Stimulated activated CD8-positive, alpha-beta memory T cell treated with anti-CD3 and anti-CD28 coated beads, Interleukin-15, amount 100 ng/mL, for 24 hours (primary cell): ENCODE measurements at places on chromosomes 2 and 18.

DNA sequence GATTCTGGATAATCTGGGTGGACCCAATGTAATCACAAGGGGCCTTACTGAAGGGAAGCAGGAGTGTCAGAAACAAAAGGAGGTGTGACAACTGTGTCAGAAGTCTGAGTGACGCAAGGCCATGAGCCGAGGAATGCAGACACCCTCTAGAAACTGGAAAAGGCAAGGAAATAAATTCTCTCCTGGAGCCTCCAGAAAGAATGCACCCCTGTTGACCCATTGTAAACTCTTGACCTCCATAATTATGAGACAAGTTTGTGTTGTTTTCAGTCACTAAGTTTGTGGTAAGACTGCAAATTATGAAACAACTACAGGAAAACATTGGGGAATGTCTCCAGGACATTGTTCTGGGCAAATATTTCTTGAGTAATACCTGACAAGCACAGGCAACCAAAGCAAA is 47.3 kb upstream of the B3GNT7 start:
- no peak for DNase-seq

- no peak for DNase-seq
Measured at GRCh38 chr2:133568598-133568997, 335 bp upstream of the NCKAP5 start.

GRCh38 chr2:37627710-37628109 is 43.7 kb downstream of the CDC42EP3 start:
- no peak for DNase-seq

DNA sequence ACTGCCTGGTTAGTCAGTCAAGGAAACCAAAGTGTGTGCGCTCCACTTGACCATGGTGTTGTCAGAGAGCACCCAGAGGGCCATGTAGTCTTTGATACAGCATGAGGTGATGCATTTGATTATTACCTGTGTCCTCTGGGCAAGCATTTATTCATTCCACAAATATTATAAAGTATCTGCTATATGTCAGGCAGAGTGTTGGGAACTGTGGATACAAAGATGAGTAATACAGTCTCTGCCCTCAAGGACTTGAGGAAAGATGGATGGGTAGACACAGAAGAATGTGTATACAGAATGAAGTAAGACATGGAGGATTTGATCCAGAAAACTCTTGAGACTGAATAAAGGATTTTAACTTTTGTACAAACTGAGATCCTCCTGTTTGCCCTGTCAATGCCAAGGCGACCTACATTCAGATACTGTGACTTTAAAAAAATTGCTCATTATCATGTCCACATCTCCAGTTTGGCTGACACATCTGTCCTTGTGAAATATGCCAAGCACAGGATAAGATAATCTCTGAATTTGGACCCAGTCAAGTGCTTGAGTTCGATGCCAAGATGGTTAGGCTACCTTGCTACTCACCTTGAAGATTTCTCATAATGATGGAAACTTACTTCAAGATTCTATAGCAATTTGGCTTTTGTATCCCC is 50.8 kb downstream of the ACYP2 start:
- DNase-seq = no peak

GRCh38 chr2:223934870-223935269 is 10.3 kb downstream of the WDFY1 start:
- no peak for DNase-seq

- no peak for DNase-seq
Measured at GRCh38 chr2:29462293-29462692, 347.1 kb downstream of the CLIP4 start.

- no peak for DNase-seq
Measured at GRCh38 chr18:3546106-3546505, 96.1 kb downstream of the TGIF1 start.

GRCh38 chr2:33645861-33646260 is 46.8 kb upstream of the FAM98A start:
- DNase-seq = no peak

GRCh38 chr2:217363470-217363869 is 503.6 kb upstream of the TNP1 start:
- no peak for DNase-seq

DNA sequence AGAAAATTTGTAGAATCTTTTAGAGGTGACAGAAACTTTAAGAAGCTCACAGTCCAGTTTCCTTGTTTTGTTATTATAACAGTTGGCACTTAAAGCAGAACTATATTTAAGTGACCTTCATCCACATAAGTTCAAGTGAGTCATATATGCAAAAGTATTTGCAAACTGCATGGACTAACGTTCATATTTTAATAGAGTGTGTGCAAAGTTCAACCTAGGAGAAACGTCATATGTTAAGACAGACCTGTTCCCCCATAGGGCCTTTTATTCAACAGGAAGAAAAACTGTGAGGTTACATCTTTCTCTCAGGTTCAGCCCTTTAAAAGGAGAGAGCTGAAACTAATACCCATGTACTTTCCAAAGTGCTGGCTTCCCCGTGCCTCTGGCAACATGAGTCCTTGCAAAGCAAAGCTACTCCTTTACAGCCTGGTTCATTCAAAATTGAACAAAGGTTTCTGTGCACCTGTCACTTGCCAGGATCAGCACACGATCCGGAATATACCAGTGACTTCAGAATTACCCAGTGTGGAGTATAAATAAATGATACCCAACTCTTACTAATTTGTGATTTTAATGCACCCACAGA is 280.0 kb upstream of the RAB12 start:
- DNase-seq = no peak

GRCh38 chr2:78145997-78146722 is 624.0 kb upstream of the LRRTM4 start:
- DNase-seq = no peak

DNA sequence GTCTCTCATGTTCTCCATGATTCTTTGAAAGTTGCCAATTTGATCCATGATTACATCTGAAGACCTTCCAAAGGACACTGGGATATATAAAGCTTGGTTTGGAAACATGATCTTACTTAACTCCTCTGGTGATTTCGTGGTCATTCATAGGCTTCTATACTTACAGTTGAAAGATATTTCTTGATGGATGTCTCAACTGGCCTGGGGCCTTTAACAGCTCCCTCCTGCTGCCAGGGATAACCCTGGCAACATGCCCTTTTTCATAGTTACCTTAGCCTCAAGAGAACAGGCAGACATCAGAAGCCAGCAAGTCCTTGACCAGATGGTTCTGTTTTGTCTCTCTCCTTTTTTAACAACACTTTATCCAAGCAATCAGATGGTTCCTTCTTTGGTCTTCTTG is 23.5 kb upstream of the MFF start:
- no peak for DNase-seq

GRCh38 chr2:20629181-20629580 is 21.7 kb downstream of the HS1BP3 start:
- no peak for DNase-seq

- DNase-seq = no peak
Measured at GRCh38 chr2:129478902-129479517, 500.5 kb upstream of the RAB6C start.

- DNase-seq = no peak
Measured at GRCh38 chr18:34222307-34223163, 2.2 kb downstream of the NOL4 start.

- DNase-seq = no peak
Measured at GRCh38 chr2:71631411-71631931, 178.1 kb downstream of the DYSF start.

GRCh38 chr2:70947556-70948184 is 12.0 kb downstream of the ATP6V1B1 start:
- DNase-seq = no peak

- DNase-seq = no peak
Measured at GRCh38 chr2:16767789-16768476, 102.3 kb upstream of the CYRIA start.

- DNase-seq = no peak
Measured at GRCh38 chr2:239523954-239524330, 123.1 kb upstream of the HDAC4 start.

DNA sequence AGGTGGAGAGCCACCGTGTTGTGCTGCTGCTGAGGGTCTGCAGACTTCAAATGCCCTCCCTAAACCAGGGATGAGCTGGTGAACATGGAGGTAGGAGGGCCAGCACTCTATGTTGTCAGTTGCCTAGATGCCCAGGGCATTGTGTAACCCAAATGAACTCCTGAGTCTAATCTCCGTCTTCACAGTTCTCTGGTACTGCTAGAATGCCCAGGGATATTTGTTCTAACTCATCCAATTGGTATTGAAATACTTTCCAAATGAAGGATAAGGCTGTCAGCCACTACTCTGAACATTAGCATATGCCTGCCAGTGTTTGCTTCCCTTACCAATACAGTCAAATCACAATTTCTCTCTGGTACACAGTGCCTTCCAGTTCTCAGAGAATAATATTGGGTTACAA is 492.6 kb downstream of the SLC4A3 start:
- DNase-seq = no peak

DNA sequence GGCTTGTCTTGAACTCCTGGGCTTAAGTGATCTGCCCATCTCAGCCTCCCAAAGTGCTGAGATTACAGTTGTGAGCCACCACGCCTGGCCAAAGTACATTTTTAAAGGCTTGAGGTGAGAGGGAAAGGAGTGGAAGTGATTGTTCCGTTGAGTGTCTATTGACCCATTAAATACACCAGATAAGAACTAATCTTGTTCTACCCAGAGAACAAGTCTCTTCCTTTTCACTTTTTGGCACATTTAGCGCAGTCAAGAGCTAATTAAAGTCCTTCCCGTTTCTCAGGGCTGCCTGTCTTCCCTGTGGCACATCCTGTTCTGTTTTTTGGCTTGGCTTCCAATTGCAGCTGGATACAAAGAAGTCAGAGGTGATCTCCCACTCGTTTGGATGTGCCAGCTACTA is 172.3 kb downstream of the ALPK2 start:
- no peak for DNase-seq

DNA sequence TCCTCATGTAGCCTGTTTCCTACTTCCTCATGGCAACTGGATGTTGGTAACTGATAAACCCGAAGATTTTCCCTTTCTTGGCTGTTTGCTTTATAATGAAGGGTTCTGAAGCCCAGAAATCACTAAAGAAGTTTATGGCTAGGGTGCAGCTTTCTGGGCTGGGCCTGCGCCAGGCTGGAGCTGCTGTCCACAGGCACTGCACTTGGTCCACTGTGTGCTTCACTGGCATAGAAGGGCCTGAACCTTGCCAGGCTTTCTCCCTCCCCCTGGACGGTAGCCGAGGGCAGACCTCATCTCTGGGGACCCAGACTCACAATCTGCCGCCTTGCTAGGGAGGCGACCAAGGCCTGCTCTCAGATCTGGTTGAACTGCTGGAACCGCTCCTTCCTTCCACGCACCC is 133.3 kb upstream of the SPRED2 start:
- DNase-seq = no peak

DNA sequence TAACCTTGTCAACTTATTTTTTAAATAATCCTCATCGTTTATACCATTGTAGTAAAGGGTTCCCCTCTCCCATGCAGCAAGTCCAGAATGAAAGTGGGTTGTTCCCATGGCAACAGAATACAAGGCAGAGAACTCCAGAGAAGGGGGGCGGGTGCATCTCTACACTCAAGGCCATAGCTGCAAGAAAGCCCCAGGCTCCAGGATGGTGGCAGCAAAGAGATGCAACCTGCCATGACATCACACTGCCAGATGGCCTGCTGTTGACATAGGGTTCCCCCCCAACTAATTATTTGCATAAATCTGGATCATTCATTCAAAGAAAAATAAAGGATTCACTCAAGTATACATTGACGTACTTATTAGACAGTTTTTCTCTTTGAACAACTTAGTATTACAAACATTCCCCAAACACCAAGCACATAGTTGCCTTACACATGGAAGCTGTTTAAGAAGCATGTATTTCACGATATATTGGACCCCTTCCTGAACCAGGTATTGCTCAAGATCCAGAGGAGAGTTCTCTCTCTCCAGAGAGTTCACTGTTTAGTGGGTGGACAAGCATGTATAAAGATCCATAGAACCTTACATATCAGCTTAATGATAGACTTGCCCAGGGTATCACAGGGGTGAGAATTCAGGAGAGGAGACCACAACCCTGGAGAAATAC is 87.4 kb upstream of the KLF7 start:
- no peak for DNase-seq

DNA sequence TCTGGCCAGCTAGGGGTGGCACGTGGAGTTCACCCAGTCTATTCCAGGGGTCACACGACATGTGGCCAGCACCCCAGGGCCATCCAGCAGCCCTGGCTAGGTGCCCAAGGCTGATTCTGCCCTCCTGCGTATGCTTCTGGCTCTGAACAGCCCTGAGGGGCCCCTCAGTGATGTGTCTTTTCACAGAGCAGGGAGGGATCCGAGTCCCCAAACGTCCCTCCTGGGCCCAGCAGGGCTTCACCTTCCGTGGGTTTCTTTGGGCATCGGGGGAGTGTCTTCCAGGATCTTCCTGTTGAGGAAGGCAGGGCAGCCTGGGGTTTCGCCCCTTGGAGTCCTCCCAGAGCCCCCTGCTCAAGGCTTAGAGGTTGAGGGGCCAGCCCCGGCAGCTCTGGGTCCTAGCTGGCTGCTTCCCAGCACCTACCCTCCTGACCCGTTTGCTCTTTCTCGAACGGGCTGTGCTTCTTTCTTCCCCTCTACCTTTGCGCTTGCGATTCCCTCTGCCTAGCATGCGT is 165.9 kb downstream of the DYSF start:
- DNase-seq = no peak

DNA sequence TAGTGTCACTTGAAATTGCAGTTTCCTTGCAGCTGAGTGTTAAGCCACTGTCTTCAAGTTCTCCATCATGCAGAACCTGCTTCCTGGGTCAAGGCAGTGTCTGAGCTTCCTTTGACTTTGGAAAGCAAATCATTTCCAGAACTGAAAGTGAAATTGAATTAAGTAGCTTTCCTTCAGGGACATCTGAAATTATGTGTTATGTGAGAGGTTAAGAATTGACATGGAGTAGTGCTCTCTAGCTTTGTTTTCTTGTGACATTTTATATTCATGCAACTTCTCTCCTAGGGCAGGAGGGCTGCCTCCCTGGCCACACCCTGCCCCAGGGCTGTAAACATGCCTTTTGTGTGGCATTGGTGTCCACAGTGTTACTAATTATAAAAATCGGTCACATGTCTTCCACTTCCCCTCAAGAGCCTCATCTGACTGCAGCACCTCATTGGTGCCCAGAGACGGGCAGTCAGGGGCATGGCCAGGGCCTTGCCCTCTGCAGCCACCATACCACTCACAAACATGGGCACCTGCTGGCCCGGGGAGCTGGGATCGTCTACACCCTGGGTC is 14.4 kb downstream of the RAB12 start:
- DNase-seq = no peak

DNA sequence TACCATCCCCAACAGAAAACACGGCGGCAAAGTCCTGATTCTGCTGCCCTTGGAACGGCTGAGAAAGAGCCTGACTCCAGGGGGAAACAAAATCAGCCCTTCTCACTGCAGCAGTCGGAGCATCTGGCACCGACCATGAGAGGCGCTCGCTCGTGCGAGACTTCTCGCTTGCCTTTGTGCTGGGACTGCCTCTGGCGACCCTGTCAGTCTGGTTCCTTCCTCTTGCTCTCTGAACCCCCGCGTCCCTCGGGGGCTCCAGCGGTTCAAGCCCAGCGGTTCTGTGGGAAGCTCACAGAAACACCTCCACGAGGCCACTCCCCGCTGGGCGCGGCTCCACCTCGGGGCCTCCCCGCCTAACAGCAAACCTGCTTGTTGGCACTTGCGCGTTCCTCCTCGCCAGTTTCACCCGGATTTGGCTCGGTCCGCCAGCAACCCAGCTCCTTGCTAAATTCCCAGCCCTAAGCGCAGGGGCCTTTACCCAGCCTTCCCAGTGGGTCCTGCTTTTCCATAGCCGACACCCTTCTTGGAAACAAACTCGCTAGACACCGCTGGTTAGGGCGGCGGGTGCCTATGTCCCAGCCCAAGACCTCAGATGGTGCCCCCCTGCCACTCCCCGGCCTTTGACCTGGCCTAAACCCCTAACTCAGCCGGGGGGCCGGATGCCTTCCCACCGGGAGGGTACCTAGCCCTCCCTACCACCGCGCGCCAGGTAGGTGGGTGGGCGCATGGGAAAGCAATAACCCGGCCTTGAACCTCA is 2.2 kb downstream of the RND3 start:
- no peak for DNase-seq
